ENCODE measurements at places on chromosomes 7 and 10.

DNA sequence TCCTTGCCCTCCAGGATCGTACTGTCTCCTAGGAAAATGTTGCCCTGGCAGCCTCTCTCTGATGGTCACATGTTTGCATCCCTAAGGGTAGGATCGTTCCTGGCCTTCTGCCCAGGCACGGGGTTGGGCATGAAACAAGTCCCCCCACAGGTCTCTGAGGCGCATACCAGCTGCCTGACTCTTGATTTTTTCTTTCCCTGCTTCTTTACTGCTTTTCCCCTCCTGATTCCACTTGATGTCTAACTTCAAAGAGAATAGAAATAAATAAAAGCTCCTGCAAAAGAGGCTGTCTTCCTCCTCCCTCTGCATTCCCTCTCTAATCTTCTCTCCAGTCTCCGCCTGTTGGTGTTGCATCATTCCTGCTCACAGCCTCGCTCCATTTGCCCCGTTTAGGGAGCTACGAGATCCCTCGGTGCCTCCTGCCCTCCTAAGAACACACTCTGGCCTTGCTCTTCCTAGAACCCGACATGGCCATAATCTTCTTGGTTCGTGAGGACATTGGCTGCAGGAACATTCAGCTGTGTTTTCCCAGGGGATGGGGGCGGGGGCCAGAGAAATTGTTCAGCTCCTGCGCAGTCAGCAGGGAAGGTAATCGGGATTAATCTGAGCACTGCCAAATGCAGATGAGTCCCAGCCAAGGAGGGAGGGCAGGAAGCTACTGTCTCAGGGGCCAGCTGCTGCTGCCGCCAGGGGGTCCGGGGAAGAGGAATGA is 26.0 kb downstream of the LEP start:
- peak; percentile 30 for DNase-seq

DNA sequence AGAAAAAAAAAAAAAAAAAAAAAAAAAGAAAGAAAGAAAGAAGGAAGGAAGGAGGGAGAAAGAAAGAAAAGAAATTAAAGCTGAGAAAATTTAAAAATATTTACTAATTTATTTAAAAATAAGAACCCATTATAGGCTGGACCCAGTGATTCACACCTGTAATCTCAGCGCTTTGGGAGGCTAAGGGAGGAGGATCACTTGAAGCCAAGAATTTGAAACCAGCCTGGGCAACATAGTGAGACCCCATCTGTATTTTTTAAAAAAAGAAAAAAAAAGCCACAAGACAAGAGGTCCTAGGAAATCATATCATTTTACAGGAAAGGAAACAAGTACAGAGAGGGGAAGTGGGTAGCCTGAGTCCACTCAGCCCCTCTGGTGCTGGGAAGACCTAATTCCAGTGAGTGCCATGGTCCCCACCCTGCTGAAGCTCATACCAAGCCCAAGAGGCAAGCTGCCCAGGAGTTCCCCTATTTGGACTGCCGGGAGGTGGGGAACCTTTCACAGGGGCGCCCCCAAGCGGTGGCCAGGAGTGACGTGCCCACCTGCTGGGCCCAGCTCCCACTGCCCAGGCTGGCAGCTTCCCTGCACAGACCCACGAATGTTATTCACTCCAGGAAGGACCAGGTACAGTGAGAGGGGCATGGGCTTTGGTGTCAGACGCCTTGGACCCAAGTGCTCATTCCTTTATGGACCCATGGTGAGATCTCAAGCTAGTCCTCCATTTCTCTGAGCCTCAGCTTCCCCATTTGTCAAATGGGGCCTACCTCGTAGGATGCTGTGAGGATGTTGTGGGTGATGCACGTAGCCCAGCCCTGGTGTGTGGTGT is 133.6 kb downstream of the ZMIZ1 start:
- no peak for DNase-seq

GRCh38 chr7:51647486-51647885 is 330.9 kb upstream of the COBL start:
- DNase-seq, result no peak

DNA sequence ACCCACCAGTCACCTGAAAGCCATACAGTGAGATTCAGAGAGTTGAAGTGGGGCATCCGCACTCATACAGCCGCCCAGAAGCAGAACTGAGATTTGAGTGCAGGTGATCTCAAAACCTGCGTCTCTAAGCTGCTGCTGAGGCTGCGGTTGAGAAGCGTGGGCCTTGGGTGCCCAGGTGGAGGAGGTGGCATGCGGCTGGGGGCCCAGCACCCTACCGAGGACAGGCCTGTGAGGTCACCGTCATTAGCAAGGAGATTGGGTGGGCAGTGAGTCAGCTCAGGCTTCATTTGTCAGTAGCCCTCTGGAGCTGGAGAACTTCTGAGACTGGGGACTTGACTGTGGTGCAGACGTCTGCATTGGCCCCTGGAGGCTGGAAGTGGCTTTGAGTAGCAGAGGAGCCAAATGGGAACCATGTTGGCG is 29.8 kb downstream of the ZMIZ1 start:
- no peak for DNase-seq

DNA sequence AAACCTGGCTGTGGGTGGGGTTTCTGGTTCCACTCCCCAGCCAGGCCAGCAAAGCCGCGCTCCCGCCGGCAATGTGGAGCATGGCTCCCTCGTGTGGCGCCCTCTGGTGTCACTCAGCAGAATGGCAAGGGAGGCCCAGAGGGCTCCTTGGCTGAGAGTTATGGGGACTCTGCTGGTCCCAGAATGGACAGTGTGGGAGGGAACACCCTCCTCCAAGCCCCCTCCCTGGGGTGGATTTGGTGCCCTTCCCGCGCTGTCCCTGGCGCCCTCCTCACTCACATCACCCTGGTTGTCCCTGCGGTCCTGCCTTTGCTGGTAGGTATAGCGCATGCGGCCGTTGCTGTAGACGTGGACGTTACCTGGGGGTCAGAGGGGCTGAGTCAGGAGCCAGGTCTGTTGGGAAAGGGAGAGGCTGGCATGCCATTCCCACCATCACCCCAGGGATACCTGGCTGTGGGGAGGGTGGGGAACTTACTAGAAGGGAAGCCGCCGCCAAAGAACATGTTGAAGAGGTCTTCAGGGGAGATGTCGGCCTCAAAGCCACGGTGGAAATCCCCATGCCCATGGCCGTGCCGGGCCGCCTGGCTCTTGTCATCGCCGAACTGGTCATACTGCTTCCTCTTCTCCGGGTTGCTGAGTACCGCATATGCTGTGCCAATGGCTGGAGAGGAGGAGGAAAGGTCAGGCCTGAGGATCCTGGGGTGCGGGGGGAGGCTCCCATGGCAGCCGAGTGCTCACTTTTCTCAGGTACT is 14.0 kb downstream of the DNAJB12 start:
- DNase-seq, result no peak

GRCh38 chr7:129914536-129915272 is 38.1 kb downstream of the UBE2H start:
- no peak for DNase-seq

GRCh38 chr7:130263130-130263529 is 3.5 kb upstream of the CPA2 start:
- no peak for DNase-seq

DNA sequence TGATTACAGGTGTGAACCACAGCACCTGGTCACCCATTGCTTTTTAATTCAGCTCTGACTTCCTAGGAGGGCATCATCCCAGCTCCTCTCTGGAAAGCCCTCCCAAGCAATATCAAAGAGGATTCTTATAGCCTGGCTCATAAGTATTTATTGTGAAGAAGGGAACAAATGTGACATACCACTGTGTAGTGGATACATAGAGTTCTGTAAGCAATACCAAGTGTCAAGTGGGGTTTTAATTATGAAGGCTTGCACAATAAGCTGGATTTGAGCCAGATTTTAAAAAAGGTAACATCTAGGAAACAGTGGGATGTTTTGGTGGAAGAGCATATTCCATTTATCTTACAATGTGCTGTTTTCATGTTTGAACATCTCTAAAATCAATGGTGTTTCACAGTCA is 19.0 kb upstream of the PRTFDC1 start:
- DNase-seq, result no peak

- no peak for DNase-seq
Observed at GRCh38 chr7:128274884-128275603, 34.0 kb downstream of the LEP start.

- no peak for DNase-seq
Observed at GRCh38 chr10:11588873-11589574, 22.4 kb downstream of the USP6NL start.

- DNase-seq, result no peak
Observed at GRCh38 chr7:150952331-150953050, 25.6 kb downstream of the KCNH2 start.

DNA sequence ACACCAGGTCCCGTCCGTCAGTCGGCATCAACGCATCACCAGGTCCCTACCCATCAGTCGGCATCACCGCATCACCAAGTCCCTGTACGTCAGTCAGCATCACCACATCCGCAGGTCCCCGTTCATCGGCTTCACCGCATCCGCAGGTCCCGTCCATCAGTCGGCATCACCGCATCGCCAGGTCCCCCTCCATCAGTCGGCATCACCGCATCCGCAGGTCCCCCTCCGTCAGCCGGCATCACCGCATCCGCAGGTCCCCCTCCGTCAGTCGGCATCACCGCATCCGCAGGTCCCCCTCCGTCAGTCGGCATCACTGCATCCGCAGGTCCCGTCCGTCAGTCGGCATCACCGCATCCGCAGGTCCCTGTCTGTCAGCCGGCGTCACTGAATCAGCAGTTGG is 55.1 kb downstream of the IGF2BP3 start:
- DNase-seq, result no peak

GRCh38 chr7:105958012-105958411 is 5.1 kb upstream of the CDHR3 start:
- DNase-seq, result no peak

All from GOT3 (cell line).